ENCODE measurements at places on chromosomes 3 and 15. TPM values are rescaled to one million over a fixed set of nuclear protein-coding genes. Genes with fewer than 3 reads are reported as not detected.

Gene DOCK3
- total RNA-seq = 5.0 TPM

DNA sequence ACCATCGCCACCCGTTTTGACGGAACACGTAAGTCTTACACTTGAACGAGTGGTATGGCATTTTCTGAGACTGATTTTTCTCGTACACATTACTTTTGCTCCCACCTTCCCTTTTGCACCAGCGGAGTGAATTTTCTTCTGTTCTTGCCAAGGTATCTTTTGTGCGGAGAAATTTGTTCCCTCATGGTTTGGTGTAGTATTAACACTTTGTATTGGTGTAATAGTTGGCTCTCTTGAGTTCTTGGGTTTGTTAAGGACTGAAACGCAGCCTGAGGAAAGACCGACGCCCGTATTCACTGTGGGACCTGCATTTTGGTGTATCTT, 420 bp downstream of the KCNH8 start:
- peak overlapping the region; percentile 66 for H3K4me3 ChIP-seq
- no peak for DNase-seq
- peaks cover 5% of the 10 kb centered on the region for H3K4me1 ChIP-seq
- H3K36me3 ChIP-seq = no peaks in the 10 kb centered on the region

- peak; percentile 83 for DNase-seq
- no peaks in the 10 kb centered on the region for H3K27me3 ChIP-seq
- H3K4me1 ChIP-seq = peaks cover 27% of the 10 kb centered on the region
- H3K27ac ChIP-seq = peak within 1 kb of the TSS; percentile 94
Observed at GRCh38 chr3:49165771-49166751, at the start of gene CCDC71. Gene CCDC71, minus strand, starts transcription at chr3:49166331. Its CDS starts 2,123 bp downstream, at chr3:49164208.

Gene FAM107A
- 68.5 TPM for total RNA-seq

Gene CDHR4
- not detected for total RNA-seq

DNA sequence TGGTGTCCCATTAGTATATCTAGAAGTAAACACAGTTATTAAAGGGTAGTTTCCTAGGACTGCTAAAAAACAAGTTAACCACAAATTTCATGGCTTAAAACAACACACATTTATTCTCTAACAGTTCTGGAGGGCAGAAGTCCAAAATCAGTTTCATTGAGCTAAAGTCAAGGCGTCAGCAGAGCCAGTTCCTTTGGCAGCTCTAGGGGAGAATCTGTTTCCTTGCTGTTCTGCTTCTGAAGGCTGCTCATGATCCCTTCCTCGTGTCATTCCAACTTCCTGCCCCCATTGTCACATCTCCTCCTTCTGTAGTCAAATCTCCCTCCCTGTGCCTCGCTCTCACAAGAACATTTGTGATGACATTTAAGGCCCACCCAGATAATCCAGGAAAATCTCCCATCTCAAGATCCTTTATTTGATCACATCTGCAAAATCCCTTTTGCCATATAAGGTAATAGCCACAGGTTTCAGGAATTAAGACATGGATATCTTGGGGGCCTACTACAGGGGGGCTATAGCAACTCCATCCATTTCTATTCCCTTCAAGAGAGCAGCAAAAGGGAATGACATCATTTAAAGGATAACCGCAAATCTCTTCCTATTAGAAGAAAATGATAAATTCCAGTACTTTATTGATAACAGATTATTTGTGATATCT, 50.1 kb downstream of the GPR176 start:
- H3K4me1 ChIP-seq = peaks cover 18% of the 10 kb centered on the region
- no peaks in the 10 kb centered on the region for H3K36me3 ChIP-seq
- H3K27me3 ChIP-seq = no peaks in the 10 kb centered on the region
- DNase-seq = peak; percentile 11
- H3K4me3 ChIP-seq = no peak overlapping the region
- no peak overlapping the region for H3K27ac ChIP-seq

Gene AGBL1
- total RNA-seq = 0.02 TPM

Data from heart right ventricle (tissue), 16 donors.